ENCODE measurements at places on chromosomes 4 and X.

DNA sequence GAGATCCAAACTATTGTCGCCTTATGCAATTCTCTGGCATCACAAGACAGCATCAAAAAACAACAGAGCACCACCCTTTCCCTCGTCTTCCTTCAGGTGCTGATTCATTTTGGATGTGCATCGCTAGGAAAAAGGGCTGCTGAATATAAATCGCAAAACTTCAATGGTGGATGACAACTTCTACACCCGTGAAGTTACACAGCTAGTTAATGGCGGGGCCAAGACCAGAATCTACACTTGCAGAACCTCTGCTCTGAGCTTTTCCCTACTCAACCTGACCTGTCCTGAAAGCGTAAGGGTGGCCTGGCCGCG, 674 bp downstream of the GNPDA2 start:
- DNase-seq, result no peak

DNA sequence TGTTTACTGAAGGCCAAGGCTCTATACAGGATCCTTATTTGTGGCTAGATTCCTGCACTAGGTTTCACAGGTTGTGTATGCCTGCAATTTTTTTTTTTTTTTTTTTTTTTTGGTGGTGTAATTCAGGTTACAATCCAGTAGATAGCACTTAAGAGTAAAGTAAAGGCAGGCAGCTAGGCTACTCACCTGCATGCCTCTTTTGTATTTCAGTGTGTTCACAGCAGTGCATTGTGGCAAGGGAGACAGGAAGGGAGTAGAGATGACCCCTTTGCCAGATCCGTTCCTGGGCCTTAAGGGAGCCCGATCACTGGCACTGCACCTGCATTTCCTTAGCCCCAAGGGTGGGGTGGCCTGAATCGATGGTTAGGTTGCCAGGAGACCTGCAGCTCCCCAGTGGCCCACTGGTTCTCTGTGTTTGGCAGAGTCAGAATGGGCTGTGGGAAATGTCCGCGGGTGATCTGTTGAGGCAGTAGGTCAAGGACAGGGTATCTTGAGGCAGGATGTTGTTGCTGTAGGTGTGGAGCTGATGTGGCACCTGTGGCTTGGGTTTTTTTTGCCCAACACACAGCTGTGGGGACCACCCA, 374.9 kb upstream of the AADAT start:
- DNase-seq, result no peak

DNA sequence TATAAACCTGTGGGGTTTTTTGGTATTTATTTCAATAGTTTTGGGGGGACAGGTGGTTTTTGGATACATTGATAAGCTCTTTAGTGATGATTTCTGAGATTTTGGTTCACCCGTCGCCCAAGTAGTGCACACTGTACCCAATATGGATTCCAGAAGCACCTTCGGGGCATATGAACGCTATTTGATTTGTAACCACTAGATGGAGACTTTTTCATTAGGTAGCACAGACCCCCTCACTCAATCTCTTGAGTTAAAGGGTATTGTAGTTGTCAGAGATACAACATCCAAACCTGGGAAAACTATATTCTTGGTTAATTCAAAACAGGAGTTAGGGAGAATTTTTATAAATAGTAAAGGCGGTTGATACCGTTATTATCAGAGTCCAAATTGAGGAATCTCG, 79.8 kb downstream of the SPANXN3 start:
- no peak for DNase-seq

DNA sequence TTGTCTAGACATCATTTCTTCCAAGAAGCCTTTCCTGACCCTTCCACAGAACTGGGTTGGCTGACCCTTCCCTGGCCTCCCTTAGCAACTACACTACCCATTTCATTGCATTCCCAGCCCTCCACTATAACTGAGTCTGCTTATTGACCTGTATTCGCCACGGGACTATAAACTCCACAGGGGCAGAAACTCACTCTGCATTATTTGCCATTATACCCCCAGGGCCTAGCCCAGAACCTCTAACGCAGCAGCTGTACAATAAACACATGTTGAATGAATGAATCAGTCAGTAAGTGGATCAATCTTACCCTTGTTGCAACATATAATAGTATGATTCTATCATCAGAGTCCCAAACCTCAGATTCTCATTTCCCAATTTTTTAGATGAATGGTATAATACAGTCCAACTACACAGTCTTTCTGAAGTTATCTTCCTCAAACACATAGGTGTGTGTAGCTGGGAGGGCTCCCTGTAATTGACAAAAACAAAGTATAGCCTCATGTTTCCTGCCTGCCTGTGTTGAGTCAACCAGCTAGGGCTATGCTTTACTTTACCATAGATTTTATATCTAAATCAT, 209.3 kb downstream of the CHIC2 start:
- no peak for DNase-seq

DNA sequence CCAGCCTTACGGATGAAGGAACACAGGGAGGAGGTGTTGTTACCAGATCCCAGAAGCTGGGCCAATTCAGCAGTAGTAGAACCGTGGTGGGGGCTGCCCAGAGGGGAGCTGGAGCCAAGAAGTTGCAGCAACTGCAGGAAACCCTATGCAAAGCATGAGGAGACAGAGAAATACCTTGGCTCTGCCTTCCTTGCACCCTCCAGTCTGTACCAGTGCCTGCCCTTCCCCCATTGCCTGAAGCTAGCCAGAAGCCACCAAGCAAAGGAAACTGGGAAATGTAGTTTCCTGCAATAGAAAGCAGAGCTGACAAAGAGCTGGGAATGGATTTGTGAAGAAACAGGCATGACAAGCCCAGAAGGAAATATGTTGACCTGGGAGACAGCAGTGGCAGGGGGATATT, 108.7 kb upstream of the FUNDC1 start:
- no peak for DNase-seq

DNA sequence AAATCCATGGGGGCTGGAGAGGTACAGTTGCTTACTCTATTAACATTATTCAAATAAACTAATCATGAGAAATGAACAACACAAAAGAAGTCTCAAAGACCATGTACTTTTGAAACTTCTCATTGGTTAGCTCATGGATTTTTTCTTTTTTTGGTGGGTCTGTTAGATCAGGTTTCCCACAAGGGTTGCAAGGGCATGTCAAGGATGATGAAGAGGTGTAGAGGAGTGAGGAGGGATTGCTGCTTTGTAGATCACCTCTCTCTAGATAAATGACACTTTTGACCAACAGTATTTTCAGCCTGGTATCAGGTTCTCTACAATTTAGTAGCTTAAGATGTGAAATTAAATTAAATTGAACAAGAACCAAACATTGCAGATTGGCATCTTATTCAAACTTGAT, 417.9 kb upstream of the AGA start:
- DNase-seq, result no peak

GRCh38 chrX:1097328-1097727, 115.1 kb downstream of the CRLF2 start:
- no peak for DNase-seq

DNA sequence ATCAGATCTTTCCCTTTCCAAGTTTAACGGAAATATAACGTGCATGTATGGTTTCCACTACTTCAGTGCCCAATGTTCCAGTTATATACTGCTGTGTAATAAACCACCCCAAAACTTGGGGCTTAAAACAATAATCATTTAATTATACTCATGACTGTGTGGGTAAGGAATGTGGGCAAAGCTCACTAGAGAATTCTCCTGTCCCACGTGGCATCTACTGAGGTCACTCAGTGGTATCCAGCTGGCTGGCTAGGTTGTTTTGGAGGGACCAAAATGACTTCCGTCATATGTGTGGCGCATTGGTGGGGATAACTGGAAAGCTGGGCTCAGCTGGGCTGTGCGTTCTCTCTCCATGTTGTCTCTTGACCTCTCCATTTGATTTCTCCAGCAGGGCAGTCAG, 18.5 kb downstream of the ZCCHC18 start:
- no peak for DNase-seq

DNA sequence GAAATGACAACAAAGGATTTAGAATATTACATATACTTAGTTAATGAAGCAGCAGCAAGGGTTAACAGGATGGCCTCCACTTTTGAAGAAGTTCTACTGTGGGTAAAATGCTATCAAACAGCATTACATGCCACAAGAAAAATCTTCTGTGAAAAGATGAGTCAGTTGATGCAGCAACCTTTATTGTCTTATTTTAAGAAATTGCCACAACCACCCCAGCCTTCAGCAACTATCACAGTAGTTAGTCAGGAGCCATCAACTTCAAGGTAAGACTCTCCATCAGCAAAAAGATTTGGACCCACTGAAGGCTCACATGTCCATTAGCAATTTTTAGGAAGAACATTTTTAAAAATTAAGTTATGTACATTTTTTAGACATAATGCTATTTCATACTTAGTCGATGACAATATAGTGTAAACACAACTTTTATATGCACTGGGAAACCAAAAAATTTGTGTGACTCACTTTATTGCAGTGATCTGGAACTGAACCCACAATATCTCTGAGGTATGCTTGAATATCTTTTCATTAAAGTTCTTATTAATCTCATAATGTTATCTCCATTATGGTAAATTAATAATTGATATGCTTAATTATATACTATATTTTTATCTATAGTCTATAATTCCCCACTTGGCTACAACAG, 81.2 kb downstream of the SPCS3 start:
- no peak for DNase-seq

DNA sequence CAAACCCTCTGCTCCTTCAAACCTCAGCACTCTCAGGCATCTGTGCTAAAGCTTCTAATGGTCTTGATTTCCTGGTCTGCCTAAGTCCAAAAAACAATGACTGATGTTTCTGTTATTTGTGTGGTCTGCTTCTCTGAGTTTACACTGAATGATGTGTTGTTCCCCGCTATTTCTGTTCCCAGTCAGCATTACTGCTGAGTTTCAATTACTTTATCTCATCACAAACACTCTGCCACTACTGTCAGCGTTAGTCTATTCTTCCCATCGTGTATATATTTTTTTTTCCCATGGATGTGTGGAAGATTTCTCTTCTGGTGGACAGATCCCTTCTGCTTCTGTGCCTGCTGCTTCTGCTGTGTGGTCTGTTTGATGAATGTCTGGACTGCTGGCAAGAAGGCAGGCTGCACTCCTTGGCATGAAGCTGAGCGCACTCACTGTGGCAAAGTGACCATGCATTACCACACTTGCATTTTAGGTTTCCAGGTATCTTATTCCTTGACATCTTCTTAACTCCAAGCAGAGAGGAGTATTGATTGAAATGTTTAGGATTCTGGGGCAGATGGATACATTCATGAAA, 106.9 kb upstream of the PAQR3 start:
- DNase-seq, result no peak

DNA sequence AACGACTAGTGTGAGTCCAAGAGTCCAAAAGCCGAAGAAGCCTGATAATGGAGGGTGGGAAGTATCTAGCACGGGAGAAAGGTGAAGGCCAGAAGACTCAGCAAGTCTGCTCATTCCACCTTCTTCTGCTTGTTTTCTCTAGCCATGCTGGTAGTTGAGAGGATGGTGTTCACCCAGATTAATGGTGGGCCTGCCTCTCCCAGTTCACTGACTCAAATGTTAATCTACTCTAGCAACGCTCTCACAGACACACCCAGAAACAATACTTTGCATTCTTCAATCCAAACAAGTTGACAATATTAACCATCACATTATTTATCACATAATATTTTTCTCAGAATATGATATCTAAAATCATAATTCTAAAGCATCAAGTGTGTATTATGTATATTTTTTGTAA, 1055.1 kb upstream of the PCDH10 start:
- no peak for DNase-seq

DNA sequence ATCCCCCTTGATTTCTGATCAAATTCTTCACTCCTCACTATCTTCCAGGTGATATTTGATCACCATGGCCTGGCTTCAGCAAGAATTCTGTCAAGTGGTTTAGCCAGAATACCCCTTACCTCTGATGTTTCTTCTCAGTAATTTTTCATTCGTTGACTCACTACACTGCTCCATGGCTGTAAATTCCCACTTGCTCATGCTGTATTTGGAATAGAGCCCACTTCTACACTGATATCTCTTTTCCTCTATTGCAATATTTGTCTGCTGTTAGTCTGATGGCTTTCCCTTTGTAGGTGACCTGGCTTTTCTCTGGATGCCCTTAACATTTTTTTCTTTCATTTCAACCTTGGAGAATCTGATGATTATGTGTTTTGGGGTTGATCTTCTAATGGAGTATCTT, 73.9 kb upstream of the DIPK2B start:
- no peak for DNase-seq

DNA sequence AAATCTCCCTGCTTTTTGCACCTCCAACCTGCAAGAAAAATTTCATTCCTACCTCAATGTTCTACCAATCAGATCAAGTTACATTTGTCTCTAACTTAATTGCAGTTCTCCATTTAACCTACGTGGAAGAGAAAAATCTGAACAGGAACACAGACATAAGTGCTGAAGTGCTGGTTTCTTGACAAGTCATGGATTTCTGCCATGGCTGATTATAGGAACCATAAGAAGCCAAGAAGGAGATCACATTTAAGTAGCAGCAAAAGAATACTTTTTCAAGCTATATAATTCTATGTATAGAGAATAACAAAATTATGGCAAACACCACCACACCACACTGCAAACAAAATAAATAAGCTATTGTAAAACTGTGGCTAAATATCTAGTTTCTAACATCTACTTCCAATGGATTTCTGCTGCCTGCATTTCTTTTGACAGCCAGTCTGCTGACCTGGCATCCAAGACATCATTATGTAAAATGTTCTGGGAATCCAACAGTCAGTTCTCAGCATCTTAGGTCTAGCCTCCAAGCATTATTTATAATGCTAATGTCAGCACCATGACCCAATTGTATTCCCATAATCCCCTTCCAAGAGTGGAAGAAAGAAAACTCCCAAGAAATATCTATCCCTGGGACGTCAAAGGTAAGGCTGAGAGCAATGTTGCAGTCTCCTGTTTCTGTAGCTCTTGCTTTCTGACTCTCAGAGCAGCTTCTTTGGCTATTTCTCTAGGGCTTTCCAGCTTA, 50.8 kb upstream of the GAB1 start:
- DNase-seq, result no peak

DNA sequence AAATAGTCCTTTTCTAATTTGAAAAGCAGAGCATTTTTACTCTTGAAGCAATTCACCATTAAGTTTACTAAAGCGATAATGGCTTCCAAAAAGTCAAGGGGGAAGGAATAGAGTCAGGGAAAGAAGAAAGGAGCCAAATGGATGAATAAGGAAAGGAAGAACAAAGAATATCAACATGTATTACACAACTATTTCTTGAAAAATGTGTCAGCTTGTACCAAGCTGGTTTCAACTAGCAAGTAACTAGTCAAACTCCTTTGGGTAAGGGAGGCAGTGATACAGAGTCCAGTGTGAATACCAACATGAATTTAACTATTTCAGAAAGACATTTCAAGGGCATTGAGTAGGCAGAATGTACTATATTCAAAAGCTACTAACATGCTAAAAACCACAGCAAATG, 112.1 kb downstream of the ARHGAP6 start:
- DNase-seq, result no peak

DNA sequence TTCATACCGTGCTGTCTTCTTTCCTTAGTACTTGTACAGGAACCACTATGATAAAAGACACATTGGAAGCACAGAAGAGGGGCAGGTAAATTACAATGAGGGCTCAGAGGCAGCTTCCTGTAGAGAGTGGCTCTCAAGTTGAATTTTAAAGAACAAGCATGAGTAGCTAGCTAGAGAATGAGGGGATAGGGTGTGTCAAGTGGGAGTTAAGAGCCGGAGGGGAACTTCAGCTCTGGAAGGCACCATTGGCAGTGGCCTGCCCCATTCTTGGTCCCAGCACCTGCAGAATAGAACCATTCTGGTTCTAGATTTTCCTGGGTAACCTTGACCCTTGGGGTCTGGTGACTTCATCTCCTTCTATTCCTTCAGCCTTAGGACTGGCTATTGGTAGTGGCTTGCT, 34.0 kb upstream of the JADE1 start:
- DNase-seq, result no peak

GRCh38 chr4:137310593-137311490, 221.5 kb downstream of the PCDH18 start:
- no peak for DNase-seq

Measured in activated CD8-positive, alpha-beta T cell treated with anti-CD3 and anti-CD28 coated beads, Interleukin-2, amount 10 ng/mL, durations not matched to agents 7 days and 5 days (primary cell).